ENCODE measurements at places on chromosomes 4 and X. TPM values are rescaled to one million over a fixed set of nuclear protein-coding genes. Genes with fewer than 3 reads are reported as not detected.

Gene ANKRD50
- total RNA-seq, result 4.7 TPM

Gene BEND2
- total RNA-seq, result not detected

Gene SHROOM4
- not detected for total RNA-seq

Gene GCNA
- total RNA-seq, result 1.2 TPM

Gene SPATA18
- total RNA-seq, result 4.5 TPM
